Kidney epithelial cell (primary cell): ENCODE measurements at places on chromosomes 11 and 22. TPM values are rescaled to one million over a fixed set of nuclear protein-coding genes. Genes with fewer than 3 reads are reported as not detected.

Gene TBX1
- not detected in 2 replicates for total RNA-seq

Gene CDC42EP2
- 37.4 and 46.4 TPM in 2 replicates for total RNA-seq

Gene DHCR7
- 88.8 and 105 TPM in 2 replicates for total RNA-seq

Gene CCDC116
- total RNA-seq = 0.38 TPM in 1 of 2 replicates, not detected in the other

DNA sequence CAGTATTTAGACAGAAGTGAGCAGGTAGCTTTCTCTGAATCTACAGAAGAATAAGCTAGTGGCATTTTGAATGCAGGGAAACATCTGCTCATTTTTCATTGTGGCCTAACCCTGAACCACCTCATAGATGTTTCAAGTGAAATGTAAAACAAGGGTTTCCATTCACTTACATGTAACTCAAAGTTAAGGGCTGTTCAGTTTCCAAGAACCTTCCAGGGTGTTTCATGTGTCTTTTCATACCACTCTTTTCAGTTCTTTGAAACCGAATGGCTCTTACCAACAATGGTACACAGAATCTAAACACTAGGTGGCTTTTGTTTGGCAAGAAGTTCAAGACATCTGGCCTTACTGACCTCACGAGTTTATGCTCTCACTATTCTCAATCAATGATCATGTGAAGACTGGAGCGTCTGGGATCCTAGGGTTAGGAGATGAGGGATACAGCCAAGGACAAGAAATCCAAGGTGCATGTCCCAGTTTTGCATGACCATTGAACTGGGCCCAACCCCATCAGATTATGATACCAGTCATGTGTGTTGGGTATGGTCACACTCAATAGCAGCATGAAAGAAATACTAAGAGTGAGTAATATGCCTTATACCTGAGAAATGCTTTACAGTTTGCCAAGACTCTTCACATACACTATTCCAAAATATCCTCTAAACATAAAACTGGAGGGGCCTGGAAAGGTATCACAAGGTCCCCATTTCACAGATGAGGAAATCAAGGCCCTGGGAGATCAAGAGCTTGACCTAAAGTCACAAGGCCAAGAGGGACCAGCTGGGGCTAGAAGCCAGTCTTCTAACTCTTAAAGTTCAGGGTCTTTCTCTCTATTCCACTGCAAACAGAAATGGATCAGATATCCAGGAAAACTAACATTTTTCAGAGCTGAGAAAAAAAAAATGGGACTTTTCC is 92.7 kb downstream of the ETS1 start:
- DNase-seq = no peak

DNA sequence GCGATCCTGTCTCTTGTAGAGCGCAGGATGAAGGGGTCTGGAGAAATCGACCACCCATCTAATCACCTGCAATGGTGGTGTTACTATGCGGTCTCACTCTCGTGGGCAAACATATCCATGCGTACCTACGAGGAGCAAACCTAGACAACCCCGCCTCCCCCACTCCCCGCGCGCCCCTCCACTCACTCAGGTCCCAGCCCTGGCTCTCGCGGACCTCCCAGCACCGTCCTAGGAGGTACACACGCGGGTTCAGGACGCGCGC is 887 bp downstream of the TRPC6 start:
- no peak for DNase-seq

- no peak for DNase-seq
Observed at GRCh38 chr22:27459999-27460398, 341.6 kb downstream of the MN1 start.

- DNase-seq = no peak
Observed at GRCh38 chr11:19739872-19740271, 27.2 kb downstream of the NAV2 start.

GRCh38 chr11:61906522-61906909 is 10.8 kb downstream of the RAB3IL1 start:
- DNase-seq = no peak

DNA sequence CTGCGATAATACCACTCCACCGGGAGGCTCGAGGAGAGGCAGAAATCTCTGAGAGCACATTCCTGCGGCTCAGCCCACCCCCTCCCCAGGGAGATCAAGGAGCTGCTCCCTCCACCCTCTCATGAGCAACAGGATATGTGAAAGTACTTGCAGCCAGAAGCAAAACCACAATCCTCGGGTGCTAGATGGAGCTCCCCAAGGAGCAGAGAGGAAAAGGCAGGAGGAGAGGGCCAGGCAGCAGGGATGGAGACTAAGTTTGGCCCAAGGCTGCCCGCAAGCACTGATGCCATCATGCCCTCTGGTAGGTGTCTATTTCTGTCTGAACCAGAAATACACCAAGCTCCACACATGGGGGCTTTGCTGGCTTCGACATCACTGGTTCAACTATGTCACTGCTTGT is 22.3 kb downstream of the VPS37C start:
- no peak for DNase-seq

DNA sequence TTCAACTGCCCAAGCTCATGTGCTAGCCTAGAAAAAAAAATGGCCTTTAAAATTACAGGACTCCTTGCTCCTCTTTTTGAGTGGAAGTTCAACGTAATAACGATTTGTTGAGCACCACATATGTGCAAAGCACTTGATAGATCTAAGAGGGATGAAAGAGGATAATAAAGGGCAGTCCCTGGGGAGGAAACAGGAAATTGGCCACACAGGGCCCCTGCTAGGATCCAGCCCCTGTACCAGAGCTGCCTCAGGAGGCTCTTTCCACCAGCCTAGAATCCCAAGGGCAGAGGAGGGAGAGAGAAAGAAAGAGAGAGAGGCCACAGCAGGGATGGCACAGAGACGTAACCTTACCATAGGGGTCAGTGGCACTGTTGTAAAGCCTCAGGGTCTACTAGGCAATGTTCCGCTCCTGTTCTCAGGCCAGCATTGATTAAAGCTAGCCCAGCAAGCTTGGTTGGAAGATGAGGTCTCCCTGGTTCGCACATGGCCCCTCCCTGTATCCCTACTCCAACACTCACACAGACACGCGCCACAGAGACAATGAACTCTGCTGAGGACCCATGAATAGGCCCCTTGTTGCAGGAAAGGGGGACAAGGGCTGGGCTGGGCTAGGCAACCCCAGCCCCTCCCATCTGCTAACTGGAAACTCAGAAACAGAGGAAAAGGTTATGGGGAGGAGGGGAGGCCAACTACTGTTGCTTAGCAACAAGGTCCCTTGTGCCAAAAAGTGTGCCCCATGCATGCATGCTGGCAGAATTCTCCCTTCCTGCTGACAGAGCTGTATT is at the start of gene TMPRSS5:
TSS of gene TMPRSS5 (minus strand) at position 438 of the 785 bp plus-strand sequence. CDS start at position 354, 84 bp downstream.
- no peak for DNase-seq

GRCh38 chr11:130849215-130849568 is 67.1 kb downstream of the SNX19 start:
- no peak for DNase-seq

GRCh38 chr11:1533342-1533725 is 38.7 kb downstream of the DUSP8 start:
- DNase-seq = no peak

GRCh38 chr11:103662880-103663279 is 373.6 kb upstream of the DDI1 start:
- no peak for DNase-seq

GRCh38 chr11:38448284-38448683 is 1850.2 kb upstream of the RAG2 start:
- DNase-seq = no peak

GRCh38 chr11:75031771-75032549 is 43.2 kb downstream of the NEU3 start:
- no peak for DNase-seq

- DNase-seq = no peak
Observed at GRCh38 chr11:110318638-110319404, 22.4 kb upstream of the RDX start.

DNA sequence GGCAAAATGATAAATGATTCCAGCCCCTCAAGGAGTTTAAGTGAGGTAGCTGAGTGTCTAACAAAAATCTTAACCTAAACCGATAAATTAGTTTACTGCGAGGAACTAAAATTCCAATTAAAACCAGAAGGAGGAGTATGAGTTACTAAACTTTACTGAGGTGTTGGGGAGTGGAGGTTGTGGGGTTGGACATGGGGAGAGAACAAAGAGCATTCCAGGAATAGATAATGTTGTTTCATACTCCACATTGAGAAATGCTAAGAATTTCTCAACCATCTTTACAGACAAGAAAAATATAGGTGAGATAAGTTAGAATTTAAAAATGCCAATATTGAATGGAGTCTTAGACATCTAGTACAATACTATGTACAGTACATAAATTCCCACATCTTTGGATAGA is 488.6 kb downstream of the METTL15 start:
- no peak for DNase-seq
